ENCODE measurements at places on chromosomes 7 and 10.
A peak's percentile ranks its signal among the peaks of the same experiment; 100 is the strongest.

- DNase-seq: no peak
Observed at GRCh38 chr7:132275416-132276233, 300.6 kb downstream of the PLXNA4 start.

DNA sequence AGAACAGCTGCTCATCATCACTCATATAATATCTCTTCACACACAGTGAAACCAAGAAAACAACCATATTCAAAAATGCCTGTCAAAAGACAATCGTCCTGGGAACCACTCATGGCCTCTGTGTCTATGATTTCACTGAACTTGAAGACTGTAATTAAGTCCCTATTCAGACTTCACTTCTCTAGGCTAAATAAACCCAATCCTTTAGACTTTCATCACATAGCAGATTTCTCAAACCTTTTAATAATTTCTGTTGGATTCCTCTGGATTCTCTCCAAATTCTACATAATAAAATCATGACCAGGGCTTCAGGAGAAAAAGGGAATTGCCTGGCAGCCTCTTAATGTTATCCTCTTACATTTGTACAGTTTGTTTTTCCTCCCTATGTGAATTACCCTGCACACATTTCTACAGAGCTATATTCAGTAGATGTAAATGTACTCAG, 201.1 kb downstream of the LRRN3 start:
- DNase-seq: no peak

DNA sequence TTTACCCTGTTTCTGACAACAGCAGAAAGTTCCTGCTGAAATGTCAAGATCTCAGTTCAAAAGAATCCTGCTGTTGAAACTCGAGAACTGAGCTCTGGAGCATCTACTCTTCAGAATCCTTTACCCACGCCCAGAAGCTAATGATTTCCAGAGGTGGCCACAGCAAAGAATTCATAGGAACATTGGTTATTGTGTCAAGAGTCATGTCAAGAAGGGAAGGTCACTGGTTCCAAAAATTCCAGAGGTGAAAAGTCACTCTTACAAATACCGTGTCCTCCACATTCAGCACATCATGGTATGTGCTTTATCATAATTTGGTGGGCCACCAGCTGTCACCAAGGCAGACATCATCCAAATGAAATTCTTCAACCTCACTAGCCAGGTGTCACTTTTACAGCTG, 394.4 kb upstream of the NPVF start:
- DNase-seq: no peak

GRCh38 chr10:117551330-117552155, 9.0 kb downstream of the EMX2 start:
- DNase-seq: no peak

DNA sequence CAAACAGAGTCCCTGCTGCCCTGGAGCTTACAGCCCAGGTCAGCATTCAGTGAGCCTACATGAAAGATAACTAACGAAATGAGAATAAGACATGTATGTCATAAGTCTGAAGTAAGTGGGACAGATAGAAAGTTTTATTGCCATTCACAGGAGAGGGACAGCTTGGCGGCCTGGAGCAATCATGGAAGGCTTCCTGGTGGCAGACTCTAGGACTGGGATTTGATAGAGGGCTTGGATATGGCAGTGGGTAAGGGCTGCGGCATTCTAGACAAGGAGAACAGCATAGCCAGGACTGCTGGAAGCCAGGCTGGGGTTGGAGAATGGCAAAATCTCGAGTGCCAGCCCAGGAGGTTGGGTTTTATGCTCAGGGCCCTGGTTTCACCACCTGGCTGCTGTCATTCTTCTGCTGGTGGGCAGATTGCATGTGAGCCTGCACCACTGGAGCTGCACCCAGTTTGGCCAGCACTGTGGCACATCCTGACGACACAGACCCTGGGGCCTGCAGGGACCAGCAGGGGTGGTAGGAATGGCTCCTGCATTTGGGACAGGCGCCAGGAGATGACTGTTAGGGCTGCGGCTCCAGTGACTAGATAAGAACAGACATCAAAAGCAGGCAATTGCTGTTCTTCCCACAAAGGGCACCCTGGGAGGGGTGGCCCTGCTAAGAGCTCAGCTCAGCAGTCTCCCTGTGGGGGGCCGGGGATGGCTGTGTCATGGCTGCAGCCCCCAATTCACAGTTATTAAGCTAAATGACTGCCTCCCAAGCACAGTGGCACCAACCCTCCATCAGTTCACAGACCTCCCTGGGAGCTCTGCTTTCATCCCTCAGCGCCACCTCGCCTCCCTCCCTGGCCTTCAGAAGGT, 161.1 kb downstream of the RPS24 start:
- no peak for DNase-seq

DNA sequence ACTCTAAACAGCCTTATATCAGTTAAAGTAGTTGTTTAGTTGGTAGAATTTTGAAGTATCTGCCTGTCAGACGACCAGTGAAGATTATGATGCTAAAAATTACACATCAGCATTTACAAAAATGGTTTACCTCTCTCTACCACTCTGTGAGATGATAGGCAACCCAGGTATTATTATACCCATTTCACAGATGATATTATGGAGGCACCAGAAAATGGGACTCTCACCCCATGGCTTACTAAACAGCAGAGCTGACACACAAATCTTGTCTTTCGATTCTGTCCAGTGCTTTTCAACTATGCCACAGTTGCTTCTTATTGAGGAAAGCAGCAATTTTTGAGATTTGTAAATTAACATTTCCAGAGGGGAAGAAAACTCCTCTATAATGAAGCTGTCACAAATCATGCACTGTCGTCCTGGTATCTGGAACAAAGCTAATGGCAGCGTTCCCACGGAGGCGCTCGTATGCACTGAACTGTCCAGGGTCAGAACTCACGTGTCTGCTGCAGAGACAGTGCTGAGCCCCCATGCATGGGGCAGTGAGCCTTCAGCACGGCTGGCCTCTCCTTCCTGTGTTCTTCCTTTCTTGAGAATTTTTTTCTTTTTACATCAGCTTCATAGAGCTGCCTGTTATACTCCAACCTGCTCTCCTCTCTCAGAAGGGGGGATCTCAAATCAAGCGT, 381.1 kb downstream of the SDK1 start:
- no peak for DNase-seq

DNA sequence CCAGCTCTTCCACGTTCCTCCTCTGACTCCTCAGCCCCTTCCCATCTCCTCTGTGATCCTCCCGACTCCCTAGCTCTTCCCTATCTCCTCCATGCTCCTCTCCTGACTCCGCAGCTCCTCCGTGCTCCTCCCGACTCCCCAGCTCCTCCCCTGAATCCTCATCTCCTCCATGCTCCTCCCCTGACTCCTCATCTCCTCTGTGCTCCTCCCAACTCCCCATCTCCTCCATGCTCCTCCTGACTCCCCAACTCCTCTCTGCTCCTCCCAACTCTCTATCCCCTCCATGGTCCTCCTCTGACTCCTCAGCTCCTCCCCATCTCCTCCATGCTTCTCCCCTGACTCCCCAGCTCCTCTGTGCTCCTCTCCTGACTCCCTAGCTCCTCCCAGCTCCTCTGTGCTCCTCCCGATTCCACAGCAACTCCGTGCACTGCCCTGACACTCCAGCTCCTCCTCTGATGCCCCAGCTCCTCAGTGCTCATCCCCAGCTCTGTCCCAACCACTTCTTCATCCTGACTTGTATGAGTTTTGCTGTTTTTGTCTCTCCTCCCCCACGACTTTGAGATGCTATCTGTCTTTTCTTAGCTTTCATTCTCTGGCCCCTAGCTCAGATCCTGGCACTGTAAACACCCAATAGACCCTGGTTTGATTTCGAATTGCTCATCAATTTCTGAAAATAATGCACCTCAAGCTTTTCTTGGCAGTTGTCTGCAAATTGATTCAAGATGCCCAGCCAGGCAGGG, 38.3 kb downstream of the OAT start:
- no peak for DNase-seq

GRCh38 chr7:43291789-43292188, 179.3 kb downstream of the HECW1 start:
- no peak for DNase-seq

GRCh38 chr7:43491123-43491522, 91.8 kb upstream of the STK17A start:
- DNase-seq: no peak

DNA sequence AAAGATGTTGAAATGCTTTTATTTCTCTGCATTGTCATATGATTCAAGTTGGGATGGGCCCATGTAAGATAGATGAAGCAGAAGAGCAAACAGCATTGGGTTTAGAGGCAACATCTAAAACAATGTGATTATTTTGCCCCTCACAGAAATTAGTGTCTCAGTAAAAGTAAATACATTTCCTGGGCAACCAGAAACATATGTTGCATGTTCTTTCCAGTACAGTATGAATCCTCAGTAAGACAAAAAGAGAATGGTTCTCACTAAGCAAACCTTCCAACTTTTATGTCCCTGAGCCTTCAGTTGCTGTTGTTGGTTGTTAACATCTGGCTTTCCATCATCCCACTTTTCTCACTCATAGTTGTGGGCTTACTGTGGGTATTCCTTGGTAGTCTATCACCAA, 222.5 kb upstream of the PRPS1L1 start:
- DNase-seq: no peak

DNA sequence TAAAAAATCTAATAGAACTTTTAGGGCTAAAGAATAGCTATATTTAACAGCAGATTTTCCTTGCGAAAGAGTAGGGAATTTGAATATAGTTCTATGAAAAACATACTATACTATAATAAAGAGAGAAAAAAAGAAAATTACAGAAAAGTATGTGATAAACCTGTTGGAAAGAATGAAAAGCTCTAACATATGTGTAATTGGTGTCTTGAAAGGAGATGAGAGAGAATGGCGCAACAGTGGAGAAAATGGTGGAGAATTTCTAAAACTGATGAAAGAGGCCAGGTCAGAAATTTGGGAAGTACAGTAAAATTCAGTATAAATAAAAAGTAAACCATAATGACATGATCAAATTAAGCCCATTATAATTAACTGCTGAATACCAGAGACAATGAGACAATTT, 20.8 kb upstream of the CACNA2D1 start:
- DNase-seq: no peak

- DNase-seq: no peak
Observed at GRCh38 chr7:4134631-4135030, 547.5 kb upstream of the FOXK1 start.

GRCh38 chr10:88895250-88895649, 15.2 kb downstream of the STAMBPL1 start:
- no peak for DNase-seq

DNA sequence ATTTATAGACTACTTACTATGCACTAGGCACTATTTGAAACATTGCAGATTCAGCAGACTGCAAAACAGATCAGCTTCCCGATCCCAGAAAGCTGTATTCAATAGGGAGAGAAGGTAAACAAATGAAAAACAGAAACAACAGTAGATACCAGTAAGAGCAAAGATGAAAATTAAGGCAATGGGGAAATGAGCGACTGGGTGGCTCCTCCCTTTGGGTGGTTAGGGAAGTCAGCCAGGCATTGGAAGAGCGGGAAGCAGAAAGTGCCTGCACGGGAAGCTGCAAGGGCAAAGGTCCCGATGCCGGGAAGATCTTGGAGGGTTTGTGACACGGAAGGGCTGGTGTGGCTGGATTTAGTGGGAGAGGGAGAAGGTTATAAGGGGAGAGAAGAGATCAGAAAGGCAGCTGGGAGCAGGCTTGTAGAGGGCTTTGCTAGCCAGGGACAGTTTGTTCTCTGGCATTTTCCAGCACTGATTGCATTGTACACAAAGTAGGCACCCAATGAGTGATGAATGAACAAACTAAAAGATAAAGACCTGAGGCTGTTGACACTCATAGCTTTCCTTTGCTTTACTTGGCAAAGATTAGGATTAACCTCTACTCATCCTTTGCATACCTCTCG, 67.8 kb downstream of the NAMPT start:
- DNase-seq: no peak

GRCh38 chr10:12742771-12743170, 258.7 kb downstream of the CCDC3 start:
- DNase-seq: no peak

GRCh38 chr10:58516671-58517070, 4.0 kb downstream of the BICC1 start:
- DNase-seq: no peak

GRCh38 chr7:55474944-55475854, 97.1 kb downstream of the VOPP1 start:
- no peak for DNase-seq

DNA sequence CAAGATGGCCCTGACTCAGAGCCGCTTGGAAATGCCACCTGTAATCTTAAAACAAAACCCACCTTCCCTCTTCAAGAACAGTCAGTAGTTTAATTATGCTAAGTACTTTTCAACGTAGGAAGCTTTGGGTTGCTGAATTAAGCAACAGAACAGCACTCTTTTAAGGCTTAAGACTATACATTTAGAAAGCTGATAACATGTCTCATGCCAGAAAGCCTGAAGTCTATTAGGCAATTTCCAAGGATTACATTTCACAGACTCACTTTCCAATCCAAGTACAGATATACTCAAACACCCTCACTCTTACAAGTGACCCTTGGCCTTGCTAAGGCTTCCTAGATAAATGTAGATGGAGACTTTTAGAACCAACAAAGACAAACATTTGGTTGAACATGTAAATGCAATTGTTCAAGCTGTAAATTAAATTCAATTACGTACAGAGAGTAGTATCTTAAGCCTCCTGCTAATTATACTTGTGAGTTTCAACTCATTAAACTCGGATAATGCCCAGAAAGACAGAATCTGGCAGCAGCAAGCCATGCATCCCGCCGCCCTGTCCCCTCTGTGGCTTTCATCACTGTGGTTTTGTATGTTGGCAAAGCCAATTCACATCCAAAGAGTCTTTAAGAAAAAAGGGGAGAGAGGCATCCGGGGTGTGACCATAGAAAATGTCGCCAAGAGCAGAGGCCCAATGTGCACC, 283.1 kb upstream of the NRP1 start:
- no peak for DNase-seq

DNA sequence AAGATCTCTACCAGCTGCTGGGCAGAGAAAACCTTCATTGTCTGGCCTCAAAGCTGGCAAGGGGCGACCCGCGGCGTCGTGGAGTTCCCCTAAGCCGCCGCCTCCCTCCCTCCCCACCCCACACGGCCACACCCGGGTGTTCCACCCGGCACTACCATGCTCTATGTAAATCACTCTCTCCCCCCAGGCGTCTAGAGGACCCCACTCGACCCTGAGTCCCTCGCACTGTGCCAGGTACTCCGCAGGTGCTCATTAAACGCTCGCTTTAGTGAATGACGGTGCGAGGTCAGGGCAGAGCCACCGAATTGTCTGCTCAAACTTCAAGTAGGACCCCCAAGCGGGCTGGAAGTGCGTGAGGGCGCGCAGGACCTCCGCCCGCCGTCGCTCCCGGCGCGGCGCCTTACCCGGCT, 628 bp downstream of the PARP12 start:
- peak; percentile 38 for DNase-seq

GRCh38 chr10:70293169-70293843, 9.5 kb upstream of the NPFFR1 start:
- DNase-seq: no peak

- no peak for DNase-seq
Observed at GRCh38 chr10:20299034-20299736, 483.0 kb downstream of the PLXDC2 start.
